ENCODE measurements at places on chromosomes 3 and 15.

DNA sequence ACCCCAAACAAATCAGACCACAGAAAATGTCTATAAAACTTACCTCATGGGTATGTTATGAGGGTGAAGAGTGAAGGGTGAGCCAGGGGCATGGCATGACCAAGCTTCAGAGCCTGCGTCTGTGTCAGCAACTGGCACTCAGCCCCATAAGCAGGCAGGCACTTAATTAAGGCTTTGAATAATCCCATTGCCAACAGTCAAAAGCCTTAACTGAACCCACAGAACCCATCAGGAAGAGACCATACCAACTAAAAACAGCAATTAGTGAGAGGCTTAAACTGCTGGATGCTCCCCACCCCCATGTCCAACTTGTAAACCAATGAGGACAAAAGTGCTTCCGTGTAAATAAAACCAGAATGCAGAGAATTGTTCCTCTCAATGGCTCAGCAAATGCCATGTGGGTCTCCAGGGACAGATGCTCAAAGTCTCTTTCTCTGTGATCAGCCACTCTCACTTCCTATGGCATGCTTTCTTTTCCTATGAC is 126.0 kb downstream of the MYLK start:
- DNase-seq, result no peak

GRCh38 chr3:147130461-147130860 is 275.9 kb downstream of the ZIC4 start:
- no peak for DNase-seq

- DNase-seq, result no peak
Observed at GRCh38 chr15:27693280-27693679, 405.8 kb downstream of the OCA2 start.

GRCh38 chr3:134077649-134078161 is 48.0 kb upstream of the SLCO2A1 start:
- DNase-seq, result no peak

GRCh38 chr15:47405365-47406162 is 311.7 kb upstream of the SEMA6D start:
- DNase-seq, result no peak

DNA sequence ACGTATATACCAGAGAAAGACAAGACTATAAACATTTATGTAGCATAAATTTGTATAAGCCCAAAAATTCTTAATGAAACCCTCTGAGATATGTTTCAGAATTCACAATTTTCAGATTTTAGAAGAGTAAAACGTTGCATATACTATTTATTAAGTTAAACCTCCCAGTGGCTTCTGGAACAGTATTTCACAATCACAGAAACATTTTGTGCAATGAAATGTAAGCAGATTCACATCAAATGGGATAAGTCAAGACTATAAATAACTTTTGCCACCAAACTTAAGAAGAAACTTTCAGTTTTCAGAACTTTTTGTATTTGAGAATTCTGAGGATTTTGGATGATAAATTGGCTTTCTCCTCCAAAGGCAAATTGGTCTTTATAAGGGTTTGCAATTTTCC is 9.2 kb downstream of the SLTM start:
- no peak for DNase-seq

DNA sequence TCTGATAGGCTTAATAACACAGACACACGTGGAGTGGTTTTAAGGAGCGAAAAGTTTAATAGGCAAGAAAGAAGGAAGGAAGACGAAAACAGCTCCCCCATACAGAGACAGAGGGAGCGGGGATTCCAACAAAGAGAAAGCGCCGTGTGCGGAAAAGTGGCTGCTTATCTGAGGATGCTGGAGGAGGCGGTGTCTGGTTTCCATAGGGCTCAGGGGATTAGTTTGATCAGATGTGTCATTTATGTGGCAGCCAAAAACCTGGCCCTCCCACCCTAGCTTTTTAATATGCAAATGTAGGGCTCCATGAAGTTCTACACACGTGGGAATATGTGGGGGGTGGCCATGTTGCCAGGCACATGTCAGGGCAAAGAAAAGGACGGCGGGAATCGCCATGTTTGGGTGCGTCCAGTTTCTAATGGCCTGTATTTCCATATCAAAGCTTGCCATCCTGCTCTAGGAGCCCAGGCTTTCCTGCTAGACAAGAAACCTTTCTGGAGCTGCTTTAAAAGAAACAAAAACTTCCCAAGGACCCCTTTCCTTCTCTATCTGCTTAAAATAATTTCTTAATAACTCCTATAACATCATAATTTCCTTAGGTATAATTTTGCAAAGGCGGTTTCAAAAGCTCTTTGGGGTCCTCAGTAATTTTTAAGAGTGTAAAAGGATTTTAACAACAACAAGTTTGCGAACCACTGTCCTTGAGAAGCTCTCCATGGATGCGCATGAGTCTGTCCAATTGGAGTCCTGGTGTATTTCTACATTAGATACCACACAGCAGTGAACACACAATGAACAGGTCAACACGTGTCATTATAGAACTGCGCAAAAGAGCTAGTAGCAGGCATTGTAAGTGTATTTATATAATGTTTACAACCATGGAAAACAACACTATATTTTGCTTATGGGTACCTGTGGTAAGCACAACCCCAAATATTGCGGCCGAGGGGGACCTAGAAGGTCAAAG is 622 bp upstream of the ZNF589 start:
- DNase-seq, result peak; percentile 83

- DNase-seq, result no peak
Observed at GRCh38 chr3:123480428-123480827, 31.5 kb upstream of the ADCY5 start.

GRCh38 chr15:70269311-70269911 is 171.7 kb upstream of the TLE3 start:
- DNase-seq, result no peak

DNA sequence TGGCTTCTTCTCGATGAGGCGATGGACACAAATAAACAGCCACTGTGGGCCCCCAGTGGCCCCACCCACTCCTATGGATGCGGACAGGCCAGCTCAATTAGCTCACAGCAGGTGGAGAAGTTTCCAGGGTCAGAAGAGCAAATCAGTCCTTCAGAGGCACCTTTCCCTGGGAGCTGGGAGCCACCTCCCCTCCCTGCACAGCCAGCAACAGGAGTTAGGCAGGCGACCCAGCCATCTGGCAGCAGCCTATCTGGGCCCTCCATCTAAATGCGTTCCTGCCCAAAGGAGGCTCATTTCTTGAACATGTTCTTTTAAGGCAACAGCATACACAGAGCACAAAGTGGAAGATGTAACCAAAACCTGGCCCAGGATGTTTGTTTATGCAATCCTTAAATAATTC is 211.9 kb upstream of the ARRDC4 start:
- no peak for DNase-seq

- DNase-seq, result peak; percentile 80
Observed at GRCh38 chr3:133040696-133041523, 2.7 kb downstream of the TMEM108 start.

DNA sequence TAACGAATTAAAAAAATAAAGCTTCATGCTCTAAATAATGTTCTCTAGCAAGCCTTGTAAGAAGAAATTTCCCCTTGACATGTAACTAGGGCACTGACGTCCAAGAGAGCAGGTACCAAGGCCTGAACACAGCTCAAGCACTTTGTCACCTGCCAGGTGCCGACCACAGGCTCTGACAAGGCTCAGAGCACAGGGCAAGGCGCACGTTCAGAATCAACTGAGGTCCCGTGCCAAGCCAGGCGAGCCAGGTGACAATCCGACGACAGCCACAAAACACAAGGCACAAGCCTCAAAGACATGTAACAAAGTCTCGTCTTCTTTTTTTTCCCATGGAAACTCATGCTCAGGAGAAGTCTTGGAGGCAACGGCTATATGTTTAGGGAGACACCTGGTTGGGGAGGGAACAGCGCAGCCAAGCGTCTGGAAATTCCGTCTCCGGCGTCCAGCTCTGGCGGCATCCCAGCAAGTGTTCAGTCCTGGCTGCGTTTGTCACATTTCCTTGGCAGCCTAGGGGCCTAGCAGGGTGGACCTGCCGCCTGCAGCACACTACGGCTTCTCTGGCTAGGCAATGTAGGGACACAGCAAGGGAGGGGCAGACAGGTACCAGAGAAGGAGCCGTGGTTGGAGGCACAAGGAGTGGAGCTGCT is 76.7 kb downstream of the ADAMTS17 start:
- no peak for DNase-seq

DNA sequence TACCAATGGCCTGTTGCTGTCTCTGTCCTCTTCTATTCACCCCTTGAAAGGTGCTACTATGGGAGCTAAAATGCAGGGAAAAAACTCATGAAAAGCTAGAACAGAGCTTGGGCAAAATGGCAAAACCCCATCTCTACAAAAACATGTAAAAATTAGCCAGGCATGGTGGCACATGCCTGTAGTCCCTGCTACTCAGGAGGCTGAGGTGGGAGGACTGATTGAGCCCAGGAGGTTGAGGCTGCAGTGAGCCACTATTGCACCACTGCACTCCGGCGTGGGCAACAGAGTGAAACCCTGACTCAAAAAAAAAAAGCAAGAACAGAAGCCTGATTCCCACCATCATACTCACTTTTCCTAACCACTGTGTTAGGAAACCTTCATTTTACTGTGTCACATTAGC is 1.9 kb downstream of the MAP4 start:
- no peak for DNase-seq

- no peak for DNase-seq
Observed at GRCh38 chr3:188001093-188001492, 152.9 kb upstream of the LPP start.

DNA sequence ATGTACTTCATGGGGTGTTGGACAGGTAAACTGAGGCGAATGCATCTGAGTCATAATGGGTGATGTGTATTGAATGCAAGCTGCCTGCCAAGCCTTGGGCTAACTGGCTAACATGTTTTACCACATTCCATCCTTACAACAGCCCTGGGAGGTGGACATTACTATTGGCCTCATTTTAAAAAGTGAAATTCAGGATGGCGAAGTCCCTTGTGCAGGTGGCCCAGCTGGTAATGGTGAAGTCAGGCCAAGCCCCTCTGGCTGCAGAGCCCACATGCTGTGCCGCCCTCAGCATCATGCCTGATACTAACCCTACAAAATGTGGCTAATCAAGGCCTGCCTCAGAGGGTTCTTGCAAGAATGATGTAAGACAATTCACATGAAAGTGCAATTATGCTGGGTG is 60.0 kb upstream of the CHD2 start:
- no peak for DNase-seq

- DNase-seq, result no peak
Observed at GRCh38 chr3:64925575-64925974, 237.8 kb upstream of the ADAMTS9 start.

DNA sequence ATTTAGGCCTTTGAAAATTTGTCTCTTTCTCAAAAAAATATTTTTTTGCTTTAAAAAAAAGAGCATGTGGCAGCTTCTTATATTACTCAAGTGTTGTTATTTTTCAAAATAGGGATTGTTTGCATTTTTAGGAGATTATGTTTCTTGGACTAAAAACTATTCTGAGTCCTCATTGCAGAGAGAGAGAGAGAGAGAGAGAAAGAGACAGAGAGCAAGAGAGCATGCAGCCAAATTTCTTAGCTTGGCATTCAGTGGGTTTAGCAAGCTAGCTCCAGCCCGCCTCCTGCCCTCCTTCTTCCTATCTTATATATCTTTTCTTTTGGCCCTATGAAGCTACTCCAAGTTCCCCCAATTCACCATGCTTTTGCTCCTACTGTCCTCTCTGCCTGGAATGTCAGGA is 55.7 kb downstream of the CEMIP start:
- DNase-seq, result no peak

DNA sequence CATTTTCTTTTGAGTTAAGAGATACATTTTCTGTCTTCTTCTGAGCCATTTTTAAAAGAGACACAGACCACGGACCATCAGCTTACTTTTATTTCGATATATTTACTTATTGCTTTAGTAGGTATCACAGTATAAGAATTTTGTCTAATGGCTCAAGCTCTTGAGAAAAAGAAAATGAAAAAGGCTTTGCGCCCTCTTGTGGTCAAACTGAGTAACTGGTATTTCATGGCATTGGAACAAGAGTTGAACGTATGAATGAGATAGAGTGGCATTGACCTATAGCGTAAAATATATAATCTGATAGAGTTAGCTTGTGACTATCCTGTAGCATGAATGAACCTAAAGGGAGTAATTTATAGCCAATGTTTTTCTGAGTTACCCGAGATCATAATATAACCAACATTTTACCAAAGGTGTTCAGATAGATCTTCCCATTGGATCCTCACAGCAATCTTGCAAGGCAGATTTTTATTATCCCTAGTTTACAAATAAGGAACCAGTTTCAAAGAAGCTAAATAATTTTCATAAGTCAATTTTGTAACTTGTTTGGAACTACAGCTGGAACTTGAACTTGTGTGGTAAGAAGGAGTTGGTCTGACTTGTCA is 154.6 kb downstream of the POLR2M start:
- DNase-seq, result no peak

DNA sequence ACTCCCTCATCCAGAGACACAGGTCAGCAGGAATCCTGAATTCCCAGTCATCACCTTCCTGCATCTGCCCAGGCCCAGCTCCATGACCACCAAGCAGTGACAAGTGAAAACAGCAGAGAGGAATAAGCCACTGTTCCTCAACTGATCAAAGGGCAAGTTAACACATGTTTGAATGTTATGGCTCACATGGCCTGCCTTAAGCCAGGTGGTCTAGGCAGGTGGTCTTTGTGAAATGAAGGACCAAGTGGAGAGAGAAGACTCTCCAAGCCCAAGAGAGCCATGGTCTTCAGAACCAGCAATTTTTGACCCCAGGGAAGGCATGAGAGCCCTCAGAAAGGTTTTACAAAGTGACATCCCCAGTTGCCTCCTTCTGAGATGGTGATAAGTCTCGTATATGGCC is 161.8 kb downstream of the EPHB1 start:
- no peak for DNase-seq

DNA sequence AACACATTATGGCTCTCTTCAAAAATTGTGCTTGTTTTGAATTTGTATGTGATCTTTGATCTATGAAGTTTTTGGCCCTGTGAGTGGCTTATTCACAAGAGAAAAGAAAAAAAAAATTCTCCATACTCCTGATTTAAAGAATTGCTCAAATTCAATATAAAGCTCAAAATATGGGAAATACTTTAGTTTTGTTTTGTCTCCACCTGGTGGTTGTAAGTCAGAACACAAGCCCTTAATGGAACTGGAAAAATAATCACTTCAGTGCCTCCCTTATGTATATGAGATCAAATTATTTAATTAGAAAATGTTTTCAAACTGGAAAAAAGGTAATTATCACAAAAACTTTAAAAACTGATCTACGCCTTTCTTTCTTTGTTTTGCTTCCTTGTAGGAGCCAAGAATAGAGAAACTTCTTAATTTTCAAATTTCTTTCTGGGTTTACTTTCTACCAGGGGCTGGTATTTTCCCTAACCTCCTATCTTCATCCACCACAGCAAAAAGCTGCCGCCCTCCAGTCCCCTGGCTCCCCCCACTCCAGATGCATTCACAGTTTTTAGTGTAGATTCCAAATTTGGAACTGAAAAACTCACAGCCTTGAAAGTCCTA is 50.6 kb downstream of the SERP1 start:
- no peak for DNase-seq

GRCh38 chr15:49415638-49416037 is 7.4 kb upstream of the FGF7 start:
- DNase-seq, result no peak

DNA sequence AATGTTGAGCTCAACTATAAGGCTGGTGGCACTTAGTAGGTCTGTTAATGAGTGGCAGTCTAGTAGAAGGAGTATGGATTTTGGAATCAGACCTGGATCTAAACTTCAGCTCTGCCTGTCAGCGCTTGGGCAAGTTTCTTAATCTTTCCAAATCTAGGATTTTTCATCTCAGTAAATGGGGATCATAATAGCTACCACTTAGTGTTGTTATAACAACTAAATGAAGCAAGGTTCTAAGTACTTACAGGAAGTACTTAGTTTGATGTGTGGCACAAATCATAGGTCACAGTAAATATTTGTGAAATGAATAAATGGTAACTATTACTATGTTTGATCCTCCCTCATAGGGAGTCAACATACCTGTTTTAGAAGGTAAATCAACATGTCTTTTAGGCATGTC is 31.4 kb downstream of the SLC49A4 start:
- DNase-seq, result no peak
